Stomach (tissue), 19 donors: ENCODE measurements at places on chromosomes 2 and 18. TPM values are rescaled to one million over a fixed set of nuclear protein-coding genes. Genes with fewer than 3 reads are reported as not detected.

- no peak for DNase-seq
- H3K4me1 ChIP-seq = no peaks in the 10 kb centered on the region
- no peak overlapping the region for H3K4me3 ChIP-seq
These were observed 7.5 kb downstream of the TRAPPC12 start for GRCh38 chr2:3387011-3387410.

GRCh38 chr2:240520130-240520973 lies 37.4 kb downstream of the ANKMY1 start:
- no peak overlapping the region for H3K27ac ChIP-seq
- H3K36me3 ChIP-seq = peaks cover 33% of the 10 kb centered on the region
- DNase-seq = no peak
- no peak overlapping the region for H3K4me3 ChIP-seq
- H3K4me1 ChIP-seq = peaks cover 10% of the 10 kb centered on the region
- H3K27me3 ChIP-seq = peaks cover 16% of the 10 kb centered on the region

DNA sequence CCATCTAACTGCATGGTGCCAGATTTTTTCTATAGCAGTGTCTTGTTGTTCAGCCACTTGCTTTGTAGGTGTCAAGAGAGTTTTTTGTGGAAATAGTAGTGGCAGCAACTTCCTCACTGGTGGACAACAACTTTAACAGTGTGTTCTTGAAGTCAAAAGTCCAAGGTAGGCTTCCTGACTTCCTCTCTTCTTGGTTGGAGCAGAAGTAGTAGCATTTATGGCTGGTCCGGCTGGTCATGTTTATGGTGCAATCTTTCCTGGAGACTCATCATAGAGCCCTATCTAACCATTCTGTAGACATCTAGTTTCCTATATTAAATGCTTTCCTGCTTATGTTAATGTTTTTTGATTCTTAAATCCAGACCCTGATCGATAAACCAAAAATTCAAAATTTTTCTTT lies 11.7 kb downstream of the GPR75 start:
- H3K4me1 ChIP-seq = no peaks in the 10 kb centered on the region
- H3K27ac ChIP-seq = no peak overlapping the region
- peaks cover 12% of the 10 kb centered on the region for H3K36me3 ChIP-seq
- H3K27me3 ChIP-seq = no peaks in the 10 kb centered on the region
- H3K4me3 ChIP-seq = no peak overlapping the region

- H3K4me1 ChIP-seq = no peaks in the 10 kb centered on the region
- H3K27ac ChIP-seq = no peak overlapping the region
- H3K36me3 ChIP-seq = no peaks in the 10 kb centered on the region
- H3K4me3 ChIP-seq = no peak overlapping the region
- H3K27me3 ChIP-seq = no peaks in the 10 kb centered on the region
These were observed 228.1 kb upstream of the KCNJ3 start for GRCh38 chr2:154470376-154470775.

GRCh38 chr2:162312853-162313252 lies 5.6 kb downstream of the IFIH1 start:
- no peak overlapping the region for H3K27ac ChIP-seq
- DNase-seq = no peak
- peaks cover 17% of the 10 kb centered on the region for H3K36me3 ChIP-seq

The SERPINB2 gene
- total RNA-seq = not detected

The ABCB11 gene
- total RNA-seq = not detected

The NCK2 gene
- 28.6 TPM for total RNA-seq

The RRM2 gene
- 16.1 TPM for total RNA-seq
